ENCODE measurements at places on chromosomes 12 and 14.

DNA sequence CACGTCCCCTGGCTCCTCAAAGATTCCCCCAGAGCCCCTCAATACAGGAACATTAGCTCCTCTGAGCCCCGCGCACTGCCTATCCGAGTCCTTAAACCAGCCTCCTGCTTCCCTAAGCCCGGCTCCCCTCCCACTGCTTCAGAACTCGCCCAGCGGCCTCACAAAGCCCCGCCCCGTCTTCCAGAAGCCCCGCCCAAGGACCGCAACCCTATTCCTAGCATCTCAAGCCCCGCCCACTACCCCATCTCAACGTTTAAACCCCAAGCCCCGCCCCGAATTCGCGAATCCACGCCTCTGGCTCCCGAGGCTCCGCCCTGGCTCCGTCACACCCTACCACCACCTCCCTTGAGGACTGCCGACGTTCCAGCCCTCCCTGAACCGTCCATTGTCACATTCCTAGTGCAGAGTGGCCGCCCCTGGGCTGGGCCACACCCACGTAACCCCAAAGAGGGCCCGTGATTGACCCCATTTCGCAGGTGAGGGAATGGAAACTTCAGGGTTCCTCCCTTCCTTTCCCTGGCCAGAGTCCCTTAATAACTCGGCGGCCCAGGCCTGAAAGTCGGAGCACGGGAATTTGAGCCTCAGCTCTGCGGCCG, 646 bp upstream of the CORO1C start:
- peak; percentile 76 for DNase-seq

DNA sequence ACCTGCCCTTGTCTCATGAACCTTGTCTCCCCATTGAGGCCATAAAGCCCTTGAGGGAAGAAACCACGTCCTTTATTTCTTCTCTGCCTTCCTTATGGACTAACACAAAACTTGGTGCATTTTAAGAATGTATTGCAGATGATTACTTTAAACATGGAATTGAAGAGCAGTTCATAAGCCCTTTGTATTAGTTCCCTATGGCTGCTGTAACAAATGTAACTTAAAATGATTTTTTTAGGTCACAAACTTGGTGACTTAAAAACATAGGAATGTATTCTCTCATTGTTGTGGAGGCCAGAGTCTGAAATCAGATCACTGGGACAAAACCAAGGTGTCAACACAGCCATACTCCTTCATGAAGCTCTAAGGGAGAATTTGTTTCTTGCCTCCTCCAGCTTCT, 185.5 kb downstream of the PHLDA1 start:
- DNase-seq = no peak

DNA sequence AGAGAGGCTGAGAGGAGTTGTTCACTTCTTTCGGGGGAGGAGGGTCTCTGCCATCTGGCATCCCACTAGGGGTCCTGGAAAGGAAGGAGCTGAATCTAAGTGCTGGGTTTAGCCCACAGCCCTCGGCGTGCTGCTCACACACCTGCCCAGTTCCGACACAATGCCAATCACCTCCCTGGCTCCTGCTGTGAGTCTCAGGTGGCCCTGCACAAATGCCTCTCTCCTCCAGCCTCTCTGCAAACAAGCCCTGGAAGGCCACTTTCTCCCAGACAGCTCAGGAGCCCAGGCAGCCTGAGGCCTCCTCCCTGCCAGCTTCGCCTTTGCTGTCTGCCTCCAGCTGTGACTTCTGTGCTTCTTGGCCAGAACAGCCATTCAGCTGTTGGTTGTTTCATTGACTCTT, 51.2 kb downstream of the SMIM41 start:
- no peak for DNase-seq

DNA sequence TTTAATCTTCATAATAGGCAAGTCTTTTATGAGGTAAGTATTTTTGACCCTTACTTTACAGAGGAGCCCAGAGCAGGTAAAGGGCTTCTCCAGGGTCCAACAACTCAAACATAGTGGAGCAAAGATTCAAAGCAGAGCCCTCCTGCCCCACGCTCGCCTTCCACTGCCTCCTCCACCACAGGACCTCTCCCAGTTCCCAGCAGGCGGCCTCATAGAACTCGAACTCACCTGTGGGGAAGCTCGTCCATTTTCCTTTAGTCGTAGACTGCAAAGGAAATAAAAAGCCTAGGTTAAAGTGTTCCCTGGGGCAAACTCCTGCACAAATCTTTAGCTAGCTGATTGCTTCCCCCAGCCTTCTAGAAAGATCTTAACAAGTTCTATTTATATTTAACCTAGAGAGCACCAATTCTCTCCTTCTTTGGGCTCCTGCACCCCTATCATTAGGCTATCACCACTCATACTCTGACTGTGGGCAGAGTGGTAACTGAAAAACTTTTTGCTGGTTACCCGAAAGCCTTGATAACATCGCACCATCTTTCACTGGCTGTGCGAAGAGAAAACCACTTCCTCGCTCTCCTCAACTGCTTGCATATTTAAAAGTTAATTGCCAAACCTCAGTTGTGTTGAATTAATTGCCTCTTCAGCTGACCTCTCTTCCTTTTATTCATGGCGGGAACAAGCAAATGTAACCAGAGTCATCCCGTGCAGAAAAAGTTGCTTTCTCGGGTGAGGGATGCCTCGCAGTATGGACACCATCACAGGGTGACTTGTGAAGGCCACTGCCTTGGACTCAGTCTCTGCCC, 299.6 kb downstream of the DPF3 start:
- DNase-seq = no peak

DNA sequence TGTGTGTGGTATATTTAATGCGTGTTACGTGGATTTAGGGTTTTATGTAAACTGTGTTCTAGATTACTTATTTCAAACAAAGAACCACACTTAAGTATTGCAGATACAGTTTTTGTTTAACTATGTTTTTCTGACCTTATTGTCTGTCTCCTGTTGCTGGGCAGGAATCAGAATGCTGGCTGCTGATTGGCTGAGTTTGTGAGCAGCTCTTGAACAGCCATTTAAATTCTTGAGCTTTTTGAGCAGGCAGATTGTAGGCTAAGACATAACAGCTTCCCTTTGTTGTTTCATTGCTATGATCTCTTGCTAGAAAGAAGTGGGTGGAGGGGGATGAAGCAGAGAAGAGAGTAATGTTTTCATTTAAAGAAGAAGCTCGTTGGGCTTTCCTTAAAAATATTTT, 52.2 kb downstream of the ATF7IP start:
- DNase-seq = no peak

DNA sequence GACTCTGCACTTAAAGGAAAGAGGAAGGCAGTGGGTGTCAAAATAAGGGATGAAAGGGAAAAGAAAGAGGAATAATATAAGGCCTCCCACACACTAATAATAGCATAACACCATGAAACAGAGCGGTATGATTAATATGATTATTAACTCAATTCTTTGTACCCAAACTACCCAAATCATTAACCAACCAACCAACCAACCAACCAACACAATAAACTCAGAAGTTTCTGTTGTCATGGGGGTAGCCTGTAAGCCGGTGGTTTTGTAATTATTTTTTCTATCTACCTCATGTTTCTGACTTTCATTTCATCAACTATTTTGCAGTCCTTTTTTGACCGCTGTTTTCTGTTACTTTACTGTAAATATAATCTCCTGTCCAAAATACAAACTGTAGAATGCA, 105.8 kb downstream of the RERG start:
- no peak for DNase-seq

Measured in NCI-H1694 treated with DMSO at 0.1 percent for 48 hours (cell line).